ENCODE measurements at places on chromosomes 3 and 15.

DNA sequence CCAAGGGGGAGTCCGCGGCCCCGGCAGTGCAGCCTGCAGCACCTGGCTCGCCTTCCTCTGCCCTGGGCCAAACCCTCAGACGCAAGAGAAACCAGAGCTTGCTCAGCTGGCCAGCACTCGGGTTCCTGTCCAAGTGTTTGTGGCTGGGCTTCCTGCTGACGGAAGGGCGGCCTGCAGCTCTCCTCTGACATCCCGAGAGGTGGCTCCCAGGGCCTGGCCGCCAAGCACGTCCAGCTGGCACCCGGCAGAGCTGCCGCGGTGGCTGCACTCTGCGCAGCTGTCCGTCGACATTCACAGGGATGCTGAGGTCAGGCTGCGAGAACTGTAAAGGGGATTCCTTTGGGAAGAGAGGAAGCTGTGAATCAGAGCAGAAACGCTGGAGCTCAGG is 85.6 kb downstream of the CPN2 start:
- DNase-seq = no peak

GRCh38 chr3:50815844-50816243 is 141.1 kb downstream of the DOCK3 start:
- DNase-seq = no peak

GRCh38 chr15:70920981-70921696 is 28.5 kb downstream of the LRRC49 start:
- DNase-seq = no peak

DNA sequence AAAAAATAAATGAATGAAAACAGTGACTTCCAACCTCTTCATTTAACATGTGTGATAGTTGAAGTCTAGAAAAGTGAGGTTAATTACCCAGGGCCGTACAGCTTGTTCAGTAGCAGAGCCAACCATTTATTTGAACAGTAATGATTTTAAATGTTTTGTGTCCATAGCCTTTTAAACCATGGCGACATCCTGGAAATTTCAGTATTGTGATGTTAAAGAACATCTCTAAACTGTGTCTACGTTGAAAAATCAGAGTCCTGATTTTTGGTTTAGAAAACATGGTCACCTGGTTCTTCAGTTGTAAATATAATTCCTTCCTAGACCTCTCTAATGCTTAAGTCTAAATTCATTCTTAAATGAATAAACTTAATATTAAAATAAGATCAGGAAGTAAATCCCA is 14.2 kb downstream of the LPP start:
- no peak for DNase-seq

DNA sequence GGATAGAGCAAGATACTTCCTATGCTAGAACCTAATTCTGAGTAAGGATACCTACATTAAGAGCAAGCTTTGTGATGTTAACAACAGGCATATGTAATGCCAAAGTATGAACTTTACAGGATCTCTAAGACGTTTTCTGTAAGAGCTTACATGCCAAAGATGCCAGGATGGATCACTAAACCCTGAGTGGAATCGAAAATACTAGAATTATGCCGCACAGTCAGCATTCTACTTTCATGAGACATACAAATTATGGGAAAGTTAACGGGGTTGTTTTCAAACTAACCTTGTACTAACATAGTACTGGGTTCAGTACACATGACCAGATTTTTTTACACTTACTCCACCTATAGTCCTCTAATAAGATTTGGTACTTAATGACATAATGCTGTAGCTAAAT is 55.1 kb downstream of the AAGAB start:
- no peak for DNase-seq

- DNase-seq = no peak
Measured at GRCh38 chr3:18189282-18190050, 235.7 kb downstream of the SATB1 start.

DNA sequence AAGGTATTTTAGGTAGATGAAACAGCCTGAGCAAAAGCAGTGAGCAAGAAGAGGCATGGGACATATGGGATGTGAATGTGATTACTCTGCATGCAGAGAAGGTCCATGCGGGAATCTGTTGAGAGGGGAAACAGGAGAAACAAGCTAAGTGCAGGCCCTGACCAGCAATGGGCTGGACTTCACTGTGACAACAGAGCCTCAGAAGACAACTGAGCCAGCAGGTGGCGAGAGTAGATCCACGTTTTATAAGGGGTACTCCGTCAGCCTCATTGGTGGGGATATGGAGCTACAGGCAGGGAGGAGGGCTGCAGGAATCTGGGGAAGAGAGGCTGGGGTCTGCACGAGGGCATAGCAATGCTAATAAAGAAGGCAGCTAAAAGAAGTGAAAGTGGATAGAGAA is 405.9 kb upstream of the LMCD1 start:
- no peak for DNase-seq

DNA sequence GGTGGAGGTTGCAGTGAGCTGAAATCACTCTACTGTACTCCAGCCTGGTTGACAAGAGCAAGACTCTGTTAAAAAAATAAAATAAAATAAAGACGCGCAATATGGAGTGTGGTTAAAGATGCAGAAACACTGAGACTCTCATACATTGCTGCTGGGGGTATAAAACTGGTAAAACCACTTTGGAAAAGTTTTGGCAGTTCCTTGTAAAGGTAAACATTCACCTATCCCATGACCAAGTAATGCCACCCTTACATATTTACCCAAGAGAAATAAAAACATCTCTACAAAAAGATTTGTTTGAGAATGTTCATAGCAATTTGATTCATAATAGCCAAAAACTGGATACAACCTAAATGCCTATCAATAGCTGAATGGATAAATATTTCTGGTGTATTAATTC is 398.5 kb downstream of the PDCD6IP start:
- DNase-seq = no peak

DNA sequence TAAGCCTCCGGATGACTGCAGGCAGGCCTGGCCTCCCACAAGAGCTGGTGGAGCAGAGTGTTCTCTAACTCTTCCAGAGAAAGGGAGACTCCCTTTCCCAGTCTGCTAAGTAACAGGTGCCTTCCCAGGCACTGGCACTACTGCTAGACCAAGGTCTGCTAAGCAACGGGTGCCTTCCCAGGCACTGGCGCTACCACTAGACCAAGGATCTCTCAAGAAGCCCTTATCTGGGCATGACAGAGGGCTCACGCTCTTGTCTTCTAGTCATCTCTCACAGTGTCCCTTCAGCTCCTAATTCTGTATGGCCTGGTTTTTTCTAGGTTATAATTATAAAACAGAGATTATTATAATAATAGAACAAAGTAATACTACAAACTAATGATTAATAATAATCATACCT is 27.8 kb downstream of the MYL3 start:
- DNase-seq = no peak

GRCh38 chr15:77964193-77964592 is 113.3 kb downstream of the TBC1D2B start:
- DNase-seq = no peak

GRCh38 chr3:55629432-55629831 is 142.3 kb upstream of the WNT5A start:
- DNase-seq = no peak

GRCh38 chr3:130621824-130622223 is 104.8 kb downstream of the COL6A6 start:
- no peak for DNase-seq

GRCh38 chr3:114213292-114213626 is 24.1 kb downstream of the ZNF80 start:
- DNase-seq = no peak

- DNase-seq = no peak
Measured at GRCh38 chr15:89408372-89409183, 74.0 kb upstream of the POLG start.

DNA sequence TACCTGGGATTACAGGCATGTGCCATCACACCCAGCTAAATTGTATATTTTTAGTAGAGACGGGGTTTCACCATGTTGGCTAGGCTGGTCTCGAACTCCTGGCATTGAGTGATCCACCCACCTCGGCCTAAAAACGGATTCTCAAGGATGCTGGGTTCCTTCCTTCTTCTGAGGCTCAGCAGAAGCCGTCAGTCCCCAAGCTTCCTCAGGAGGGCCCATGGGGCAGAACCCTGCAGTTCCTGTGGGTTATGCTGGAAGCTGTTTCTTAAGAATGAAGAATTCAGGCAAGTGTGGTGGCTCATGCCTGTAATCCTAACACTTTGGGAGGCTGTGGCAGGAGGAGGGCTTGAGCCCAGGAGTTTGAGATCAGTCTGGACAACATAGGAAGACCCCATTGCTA is 29.0 kb upstream of the ZNF710 start:
- no peak for DNase-seq

- DNase-seq = no peak
Measured at GRCh38 chr3:196162679-196163078, 48.5 kb downstream of the ZDHHC19 start.

- no peak for DNase-seq
Measured at GRCh38 chr15:44535523-44536301, 1.2 kb upstream of the EIF3J start.

DNA sequence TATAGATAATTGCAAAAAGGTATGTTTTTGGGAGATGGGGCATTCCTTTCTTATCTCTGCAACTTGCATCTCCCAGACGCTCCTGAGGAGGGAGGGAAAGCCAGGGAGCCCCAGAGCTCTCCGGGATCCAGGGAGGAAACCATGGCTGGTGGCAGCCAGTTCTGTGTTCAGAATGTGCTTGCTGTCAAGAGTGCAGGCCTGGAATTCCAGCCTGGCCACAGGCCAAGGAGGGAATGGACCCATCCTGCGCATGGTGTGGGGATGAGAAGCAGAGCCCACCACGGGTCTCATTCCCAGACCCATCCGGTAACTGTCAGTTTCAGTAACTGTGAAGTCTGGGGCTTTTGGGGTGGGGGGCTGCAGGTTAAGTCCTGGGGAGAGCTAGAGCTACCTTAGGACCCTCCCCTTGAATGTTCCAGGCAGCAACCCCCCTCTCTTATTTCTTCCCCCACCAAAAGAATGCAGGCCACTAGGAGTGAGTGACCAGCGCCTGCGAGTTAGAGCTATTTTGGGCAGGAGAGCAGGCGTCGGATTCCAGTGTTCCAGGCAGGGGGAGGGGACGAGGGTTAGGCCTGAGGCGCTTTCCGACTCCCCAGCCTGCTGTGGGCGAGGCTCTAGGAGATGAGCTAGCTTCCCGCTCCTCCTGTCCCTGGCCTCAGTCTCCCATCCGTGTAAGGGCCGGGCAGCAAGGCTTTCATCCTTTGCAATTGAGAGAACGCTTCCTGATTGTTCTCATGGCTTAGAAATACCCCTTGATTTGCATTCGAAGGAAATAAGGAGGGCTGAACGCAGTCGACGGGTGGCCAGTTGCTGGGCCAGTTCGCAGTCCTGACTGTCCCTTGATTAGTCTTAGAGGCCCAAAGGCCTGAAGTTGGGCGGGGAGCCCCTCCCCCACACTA is 781 bp upstream of the DAG1 start:
- no peak for DNase-seq

DNA sequence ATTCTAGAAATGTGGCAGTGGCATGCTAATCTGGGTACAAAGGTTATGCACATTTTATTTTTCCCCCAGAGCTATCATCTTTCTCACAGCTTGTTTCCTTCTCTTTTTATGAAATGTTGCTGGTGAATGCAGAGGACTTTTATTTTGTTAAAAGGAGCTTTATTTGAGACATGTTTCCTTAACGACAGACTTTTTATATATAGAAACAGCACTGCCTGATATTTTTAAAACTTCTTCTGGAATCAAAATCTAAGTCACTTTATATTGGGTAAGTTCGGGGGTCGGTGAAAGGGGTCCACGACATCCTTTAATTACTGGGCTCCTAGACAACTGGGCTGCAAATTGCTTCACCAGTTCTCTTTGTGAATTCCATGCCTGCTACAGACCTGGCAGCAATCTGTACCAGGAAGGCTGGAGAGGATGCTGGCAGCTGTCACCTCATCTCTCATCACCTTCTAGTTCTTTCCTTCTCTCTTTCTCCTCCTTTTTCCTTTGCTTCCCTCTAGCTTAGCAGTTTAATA is 464.7 kb downstream of the PDCD6IP start:
- no peak for DNase-seq

DNA sequence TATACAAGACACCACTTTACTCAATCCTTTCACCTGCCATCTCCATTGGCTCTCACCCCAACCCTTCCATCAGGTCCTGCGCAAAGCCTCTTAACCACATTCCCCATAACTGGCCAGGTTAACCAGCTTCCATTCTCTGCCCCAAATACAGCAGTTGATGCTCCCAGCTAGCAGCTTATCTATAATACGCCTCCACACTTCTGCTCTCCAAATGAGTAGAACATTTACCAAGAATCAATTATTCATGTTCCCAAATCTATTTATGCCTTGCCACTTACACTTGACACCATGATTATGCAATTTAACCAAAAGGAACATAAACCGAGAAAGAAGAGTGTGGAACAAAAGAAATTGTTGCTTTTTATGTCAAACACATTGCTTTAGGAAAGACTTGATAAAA is 103.7 kb upstream of the TPM1 start:
- DNase-seq = no peak

DNA sequence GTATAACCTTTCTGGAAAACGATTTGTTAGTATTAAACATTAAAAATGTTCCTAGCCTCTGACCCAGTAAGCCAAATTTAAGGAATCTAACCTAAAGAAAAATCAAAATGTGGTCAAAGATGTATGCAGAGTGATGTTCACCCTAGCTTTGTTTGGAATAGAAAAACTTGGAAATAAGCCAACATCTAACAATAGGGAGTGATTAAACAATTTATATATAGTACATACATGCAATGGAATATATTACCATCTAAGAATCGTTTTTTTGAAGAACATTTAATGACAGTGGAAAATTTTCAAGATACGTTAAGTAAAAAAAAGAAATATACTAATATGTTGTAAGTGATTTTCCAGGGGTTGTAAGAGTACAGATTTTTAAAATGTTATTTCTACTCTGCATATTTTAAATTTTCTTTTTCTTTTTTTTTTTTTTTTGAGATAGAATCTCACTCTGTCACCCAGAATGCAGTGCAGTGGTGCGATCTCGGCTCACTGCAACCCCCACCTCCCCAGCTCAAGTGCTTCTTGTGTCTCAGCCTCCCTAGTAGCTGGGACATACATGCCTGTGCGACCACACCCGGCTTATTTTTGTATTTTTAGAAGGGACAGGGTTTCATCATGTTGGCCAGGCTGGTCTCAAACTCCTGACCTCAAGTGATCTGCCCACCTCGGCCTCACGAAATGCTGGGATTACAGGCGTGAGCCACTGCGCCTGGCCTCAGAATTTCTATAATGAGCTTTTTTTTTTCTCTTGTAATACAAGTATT is 54.9 kb downstream of the ANP32A start:
- no peak for DNase-seq

GRCh38 chr3:31356941-31357340 is 175.8 kb upstream of the STT3B start:
- DNase-seq = no peak

DNA sequence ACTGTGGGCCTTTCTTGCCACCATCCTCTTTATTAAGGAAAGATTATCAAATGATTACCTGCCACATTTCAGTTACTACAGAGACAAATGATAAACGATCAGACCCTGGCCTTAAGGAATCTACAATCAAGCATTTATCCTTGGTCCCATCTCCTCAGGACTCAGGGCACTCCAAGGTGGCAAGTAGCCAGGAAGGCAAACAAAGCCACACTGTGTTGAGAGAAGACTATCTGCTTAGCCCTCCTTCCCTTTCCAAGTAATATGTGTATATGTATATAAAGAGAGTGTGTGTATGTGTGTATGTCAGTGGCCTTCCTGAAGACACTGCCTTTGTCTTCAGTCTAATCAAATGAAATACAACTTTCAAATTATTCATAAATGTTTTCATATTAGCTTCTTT is 490.1 kb upstream of the ATP11B start:
- no peak for DNase-seq

All from NCI-H1048 (cell line).